Hematopoietic multipotent progenitor cell treated with erythropoietin and hydrocortisone succinate and interleukin-3 and kit ligand, for 4 days (in vitro differentiated cells): ENCODE measurements at places on chromosomes 3 and 15.

GRCh38 chr3:168049367-168049974 is 46.3 kb downstream of the GOLIM4 start:
- DNase-seq = no peak

GRCh38 chr3:24608701-24609390 is 114.2 kb upstream of the THRB start:
- DNase-seq = no peak

DNA sequence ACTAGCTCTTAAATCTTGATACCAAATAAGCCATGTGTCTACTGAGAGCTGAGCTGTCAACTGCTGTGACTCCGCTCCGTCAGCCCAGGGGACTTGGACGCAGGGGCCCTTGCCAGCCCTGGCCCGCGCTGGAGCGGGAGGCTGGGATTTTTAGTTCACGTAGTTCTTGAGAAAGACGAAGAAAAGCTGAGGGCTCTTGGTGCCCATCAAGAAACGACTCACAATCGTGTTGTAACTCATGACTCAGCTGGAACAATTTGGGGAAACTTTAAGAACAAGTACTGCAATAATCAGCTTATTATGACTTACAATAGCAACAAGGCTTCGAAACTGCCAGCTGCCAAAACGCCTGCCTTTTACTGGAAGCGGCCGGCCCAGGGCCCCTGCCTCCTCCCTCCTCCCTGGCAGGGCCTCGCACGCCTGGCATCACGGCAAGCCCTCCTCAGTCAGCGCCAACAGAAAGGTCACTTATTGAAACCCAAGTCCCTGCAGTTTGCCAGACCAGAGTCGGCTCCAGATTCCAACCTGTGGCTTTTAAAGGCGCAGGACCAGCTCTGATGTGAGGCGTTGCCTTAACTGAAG is 60.3 kb downstream of the RGMA start:
- peak; percentile 62 for DNase-seq

DNA sequence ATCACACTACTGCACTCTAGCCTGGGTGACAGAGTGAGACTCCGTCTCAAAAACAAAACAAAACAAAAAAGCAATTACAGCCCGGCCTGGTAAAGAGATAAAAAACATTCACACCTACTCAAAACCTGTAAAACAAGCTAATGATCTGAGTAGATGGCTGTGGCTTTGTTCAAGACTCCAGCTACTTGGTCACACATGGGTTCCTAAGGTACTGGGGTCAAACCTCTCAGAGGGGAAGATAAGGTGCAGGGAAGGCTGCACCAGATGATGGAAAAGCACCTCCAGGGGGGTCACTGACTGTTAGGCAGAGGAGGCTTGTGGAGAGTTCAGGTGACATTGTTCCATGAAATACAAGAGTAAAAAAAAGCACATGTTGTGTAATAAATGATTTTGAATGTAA is 450.2 kb upstream of the WNT5A start:
- no peak for DNase-seq

- peak; percentile 89 for DNase-seq
These were observed at the start of gene ESYT3 for GRCh38 chr3:138434276-138434874. Gene ESYT3 (plus strand): TSS chr3:138434616. CDS start chr3:138434799, 183 bp downstream.

GRCh38 chr15:41331833-41332193 is 578 bp downstream of the OIP5 start:
- no peak for DNase-seq

DNA sequence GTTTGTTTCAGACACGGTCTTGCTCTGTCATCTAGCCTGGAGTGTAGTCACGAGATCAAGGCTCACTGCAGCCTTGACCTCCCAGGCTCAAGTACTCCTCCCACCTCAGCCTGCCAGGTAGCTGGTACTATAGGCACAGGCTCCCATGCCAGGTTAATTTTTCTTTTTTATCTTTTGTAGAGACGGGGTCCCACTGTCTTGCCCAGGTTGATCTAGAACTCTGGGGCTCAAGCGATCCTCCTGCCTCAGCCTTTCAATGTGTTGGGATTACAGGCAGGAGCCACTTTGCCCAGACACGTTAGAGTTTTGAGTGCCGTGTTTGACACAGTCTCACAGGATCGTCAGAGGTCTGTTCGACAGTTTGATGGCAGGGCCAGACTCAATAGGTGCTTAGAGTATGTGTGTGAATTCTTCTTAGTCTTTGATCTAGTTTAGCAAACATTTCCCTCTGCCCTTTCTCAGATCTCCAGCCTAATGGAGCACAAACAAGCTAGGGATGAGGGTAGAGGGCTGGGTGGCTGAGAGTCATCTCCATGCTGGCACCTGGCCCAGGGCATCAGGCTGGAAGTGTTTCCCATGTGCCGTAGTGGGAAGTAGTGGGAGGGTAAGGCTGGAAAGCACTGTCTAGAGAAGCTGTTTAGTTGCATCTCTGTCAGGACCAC is 66.1 kb upstream of the DLG1 start:
- DNase-seq = no peak

DNA sequence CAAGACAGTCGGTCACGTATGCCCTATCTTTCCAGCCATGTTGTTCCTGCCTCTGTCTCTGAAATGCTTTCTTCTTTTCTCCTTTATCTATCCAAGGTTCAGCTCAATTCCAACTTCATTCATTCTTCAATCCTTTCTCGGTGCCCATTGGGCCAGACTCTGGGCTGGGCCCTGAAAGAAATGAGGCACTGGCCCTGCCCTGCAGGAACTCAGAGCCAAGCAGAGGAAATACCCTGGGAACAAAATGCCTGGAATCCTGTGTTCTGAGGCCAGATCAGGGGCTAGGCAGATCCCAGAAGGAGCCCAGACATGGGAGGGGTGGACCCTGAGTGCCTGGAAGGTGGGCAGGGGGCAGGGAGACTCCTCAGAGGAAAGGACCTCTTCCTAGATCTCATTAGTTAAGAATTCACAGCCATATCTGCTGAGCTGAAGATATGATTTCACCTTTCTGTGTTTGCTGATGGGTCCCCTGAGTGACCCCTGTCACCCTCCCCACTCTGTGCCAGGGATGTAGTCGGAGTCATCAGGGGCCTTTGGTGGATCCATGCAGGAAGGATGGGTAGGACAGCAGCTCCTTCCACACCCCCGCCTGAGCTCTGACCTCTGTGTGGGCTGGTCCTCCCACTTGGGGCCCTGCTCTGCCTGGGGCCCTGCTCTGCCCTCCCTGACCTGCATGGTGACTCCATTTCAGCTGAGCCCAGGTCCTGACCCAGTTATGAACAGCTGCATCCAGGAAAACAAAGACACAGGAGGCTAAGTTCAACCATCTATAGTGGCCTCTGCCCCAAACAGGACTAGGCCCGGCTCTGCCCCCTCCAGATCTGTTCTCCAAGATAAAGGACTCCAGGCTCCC is 5.3 kb upstream of the DAPK2 start:
- no peak for DNase-seq

- no peak for DNase-seq
These were observed 137.7 kb upstream of the EOMES start for GRCh38 chr3:27859821-27860220.

DNA sequence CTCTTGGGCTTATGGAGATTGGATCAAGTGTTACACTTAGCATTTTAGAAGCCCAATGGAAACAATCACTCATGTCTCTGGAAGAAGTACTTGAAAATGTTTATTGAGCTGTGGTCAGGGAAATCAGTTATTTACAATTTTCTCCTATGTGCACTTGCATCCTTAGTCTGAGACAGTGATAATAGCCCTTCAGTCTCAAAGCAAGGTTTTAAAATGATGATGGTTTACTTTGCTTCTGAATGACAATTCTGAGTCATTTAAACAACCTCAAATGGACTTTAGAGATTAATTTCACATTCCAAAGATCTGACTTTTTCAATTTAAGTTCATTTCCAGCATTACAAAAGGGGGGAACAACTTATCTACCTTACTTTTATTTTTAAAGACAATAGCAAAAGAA is 20.1 kb downstream of the TIPARP start:
- no peak for DNase-seq
